Cerebellum (tissue), 4 donors: ENCODE measurements at places on chromosomes 6 and 20.

GRCh38 chr20:36629719-36630681 lies 16.0 kb downstream of the SLA2 start:
- DNase-seq: no peak

DNA sequence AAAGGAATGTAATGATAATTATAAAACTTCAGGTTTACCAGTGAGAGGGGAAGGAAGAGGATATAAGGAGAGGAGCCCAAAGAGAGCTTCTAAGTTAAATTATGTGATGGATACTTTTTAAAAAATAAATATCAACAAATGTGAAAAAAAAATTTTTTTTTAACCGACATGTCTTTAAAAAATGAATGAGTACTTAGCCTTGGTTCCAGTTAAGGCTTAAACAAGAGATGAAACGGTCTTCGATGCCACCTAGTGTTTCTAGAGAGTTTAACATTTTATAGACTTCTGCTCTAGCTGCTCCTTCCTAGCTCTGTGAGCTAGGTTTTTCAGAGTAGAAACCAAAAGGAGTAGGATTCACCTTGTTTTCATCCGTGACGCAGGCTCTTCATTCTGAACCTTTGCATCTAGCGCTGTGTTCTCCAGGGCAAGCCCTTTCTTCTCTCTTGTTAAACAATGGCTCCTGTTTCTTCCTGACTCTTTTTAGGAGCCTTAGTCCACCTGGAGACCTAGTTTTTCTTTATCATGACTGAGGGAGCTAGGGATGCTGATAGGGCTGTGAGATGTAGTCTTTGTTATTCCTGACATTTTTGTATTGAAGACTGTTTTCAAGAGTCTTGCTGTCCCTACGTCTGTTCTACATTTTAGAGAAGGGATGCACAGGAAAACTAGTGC lies 42.4 kb upstream of the GNRH2 start:
- peak; percentile 70 for DNase-seq

GRCh38 chr6:132481189-132481588 lies 31.7 kb downstream of the STX7 start:
- no peak for DNase-seq

- no peak for DNase-seq
Measured at GRCh38 chr20:24118034-24118433, 129.5 kb upstream of the GGTLC1 start.
